HepG2 (cell line): ENCODE measurements at places on chromosomes 5 and 9. TPM values are rescaled to one million over a fixed set of nuclear protein-coding genes. Genes with fewer than 3 reads are reported as not detected.

Gene FAM221B
- not detected in 2 replicates for total RNA-seq

Gene ISOC1
- 51.3 and 65.0 TPM in 2 replicates for total RNA-seq

Gene CCDC192
- total RNA-seq, result not detected in 2 replicates

Gene ARL10
- total RNA-seq, result 0.01 and 0.18 TPM in 2 replicates

Gene SLC34A1
- 0.20 TPM in 1 of 2 replicates, not detected in the other for total RNA-seq

Gene SPINK5
- not detected in 2 replicates for total RNA-seq

Gene INSYN2B
- not detected in 2 replicates for total RNA-seq

Gene IL5
- not detected in 2 replicates for total RNA-seq

GRCh38 chr9:129102791-129103594, 7.6 kb downstream of the CRAT start:
- peak; percentile 61 for DNase-seq

GRCh38 chr5:61732369-61732768, 400.3 kb downstream of the ZSWIM6 start:
- DNase-seq, result no peak

DNA sequence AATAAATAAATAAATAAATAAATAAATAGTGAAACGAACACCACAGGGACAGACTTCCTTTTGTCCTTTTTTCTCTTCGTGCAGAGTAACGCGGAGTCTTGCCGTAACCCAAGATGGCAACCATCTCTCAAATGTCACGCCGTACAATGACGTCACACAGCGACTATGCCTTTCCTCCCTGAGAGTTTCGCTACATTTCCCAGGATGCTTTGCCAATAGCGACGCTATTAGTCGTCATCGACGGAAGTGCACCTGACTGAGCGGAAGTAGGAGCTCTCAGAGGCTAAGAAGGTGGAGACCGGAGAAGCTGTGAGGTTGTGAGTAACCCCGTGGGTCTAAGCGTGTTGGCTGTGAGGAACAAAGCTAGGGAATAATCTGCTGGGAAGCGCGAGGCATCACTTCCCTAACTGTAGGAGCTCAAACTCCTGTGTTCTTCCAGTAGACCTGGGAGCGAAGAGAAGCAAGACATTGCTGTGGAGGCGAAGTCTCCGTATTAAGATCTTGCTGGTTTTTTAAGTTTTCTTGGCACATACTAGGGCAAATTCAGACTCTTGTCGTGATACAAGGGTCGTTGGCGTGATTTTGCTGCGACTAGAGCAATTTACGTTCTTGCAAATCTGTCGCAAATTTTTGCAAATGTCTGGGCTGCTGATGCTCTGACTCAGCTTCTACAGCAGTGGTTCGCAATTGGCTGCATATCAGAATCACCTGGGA, at the start of gene TTC1:
Gene TTC1, plus strand, starts transcription at position 263 of the 714 bp plus-strand sequence. CDS start 1,390 bp downstream, outside the sequence.
- peak; percentile 98 for DNase-seq

GRCh38 chr9:120899490-120900068, 22.6 kb upstream of the PHF19 start:
- DNase-seq, result no peak

- DNase-seq, result no peak
These were observed 142.2 kb downstream of the SLIT3 start for GRCh38 chr5:169158764-169159163.

DNA sequence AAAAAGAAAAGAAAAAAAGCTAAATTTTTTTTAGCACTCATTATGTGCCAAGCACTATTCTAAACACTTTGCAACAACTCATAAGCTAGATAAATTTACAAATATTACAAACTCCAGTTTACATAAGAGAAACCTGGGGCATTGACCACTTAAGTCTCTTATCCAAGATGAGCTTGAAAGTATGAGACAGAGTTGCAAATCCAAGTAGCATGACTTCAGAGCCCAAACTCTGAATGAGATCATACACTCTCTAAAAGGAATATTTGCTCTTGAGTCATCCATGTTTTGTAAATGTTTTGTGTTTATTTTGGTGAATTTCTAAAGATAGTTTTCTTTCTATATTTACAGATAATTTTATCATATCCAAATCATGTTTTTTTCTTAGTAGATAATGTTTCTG, 4.0 kb upstream of the SHOC1 start:
- no peak for DNase-seq

DNA sequence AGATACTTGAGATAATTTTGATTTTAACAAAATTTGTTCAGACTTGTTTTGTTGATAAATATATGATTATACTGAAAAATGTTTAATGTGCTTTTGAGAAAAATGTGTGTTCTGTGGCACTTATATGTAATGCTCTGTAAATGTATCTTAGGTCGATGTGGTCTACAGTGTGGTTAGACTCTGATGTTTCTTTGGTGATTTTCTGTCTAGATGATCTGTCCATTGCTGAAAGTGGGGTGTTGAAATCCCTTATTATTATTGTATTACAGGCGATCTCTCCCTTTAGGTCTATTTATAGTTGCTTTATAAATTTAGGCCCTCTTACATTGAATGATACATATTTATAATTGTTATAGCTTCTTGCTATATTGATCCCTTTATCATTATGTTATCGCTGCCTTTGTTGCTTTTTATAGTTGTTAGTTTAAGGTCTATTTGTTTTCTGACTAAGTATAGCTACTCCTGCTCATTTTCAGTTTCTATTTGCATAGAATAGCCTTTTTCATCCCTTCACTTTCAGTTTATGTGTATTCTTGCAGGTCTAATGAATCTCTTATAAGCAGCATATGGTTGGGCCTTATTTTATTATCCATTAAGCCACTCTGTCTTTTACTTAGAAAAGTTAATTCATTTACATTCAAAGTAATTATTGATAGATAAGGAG, 124.3 kb downstream of the MRPS30 start:
- no peak for DNase-seq

- DNase-seq, result no peak
These were observed 55.8 kb downstream of the ANXA2R start for GRCh38 chr5:42984307-42984706.

- peak; percentile 43 for DNase-seq
These were observed 2.4 kb upstream of the PHYKPL start for GRCh38 chr5:178234750-178235587.

GRCh38 chr5:41503310-41503709, 7.1 kb downstream of the PLCXD3 start:
- DNase-seq, result no peak

- peak; percentile 53 for DNase-seq
These were observed 32.1 kb downstream of the PTPA start for GRCh38 chr9:129143031-129143927.

DNA sequence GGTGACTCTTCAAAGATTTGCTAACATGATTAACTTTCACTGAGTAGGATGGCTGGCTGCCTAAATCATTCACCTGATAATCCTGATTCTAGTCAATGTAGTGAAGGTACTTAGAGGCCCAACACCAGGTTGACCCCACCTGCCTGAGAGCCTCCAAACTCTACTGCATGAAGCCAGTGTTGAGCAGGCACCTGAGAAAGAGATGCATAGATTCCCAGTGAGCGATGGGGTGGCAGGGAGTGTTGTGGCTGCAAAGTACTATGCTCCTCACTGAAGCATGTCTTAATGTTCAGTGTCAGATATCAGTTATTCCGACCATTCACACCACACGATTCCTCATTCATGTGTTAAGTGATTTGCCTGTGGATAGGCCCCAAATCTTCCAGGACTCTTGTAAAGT, 804.4 kb downstream of the TLE4 start:
- DNase-seq, result no peak

DNA sequence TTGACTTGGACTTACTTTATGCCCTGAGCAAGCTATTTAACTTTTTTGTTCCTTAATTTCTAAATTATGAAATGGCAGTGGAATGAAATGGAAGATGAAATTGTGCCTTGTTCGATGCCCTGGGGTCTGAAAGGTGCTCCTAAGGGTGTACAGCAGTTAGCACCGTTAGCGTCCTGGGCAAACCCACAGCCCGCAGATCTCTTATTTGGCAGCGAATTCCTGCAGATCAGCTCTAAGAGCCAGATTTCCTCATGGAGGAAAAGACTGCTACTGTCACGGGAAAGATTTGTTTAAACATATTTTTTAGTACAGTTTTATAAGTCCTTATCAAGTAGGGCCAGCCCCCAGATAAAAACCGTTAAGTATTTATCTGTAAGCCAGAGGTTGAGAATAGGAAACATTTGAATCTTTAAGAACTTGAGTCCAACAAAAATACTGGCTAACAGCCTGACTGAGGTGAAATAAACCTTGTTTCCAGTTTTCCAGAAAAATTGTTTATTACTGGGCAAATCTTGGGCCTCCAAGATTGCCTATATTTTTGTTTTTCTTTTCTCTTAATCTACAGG, 216.5 kb upstream of the DMRT1 start:
- DNase-seq, result no peak

DNA sequence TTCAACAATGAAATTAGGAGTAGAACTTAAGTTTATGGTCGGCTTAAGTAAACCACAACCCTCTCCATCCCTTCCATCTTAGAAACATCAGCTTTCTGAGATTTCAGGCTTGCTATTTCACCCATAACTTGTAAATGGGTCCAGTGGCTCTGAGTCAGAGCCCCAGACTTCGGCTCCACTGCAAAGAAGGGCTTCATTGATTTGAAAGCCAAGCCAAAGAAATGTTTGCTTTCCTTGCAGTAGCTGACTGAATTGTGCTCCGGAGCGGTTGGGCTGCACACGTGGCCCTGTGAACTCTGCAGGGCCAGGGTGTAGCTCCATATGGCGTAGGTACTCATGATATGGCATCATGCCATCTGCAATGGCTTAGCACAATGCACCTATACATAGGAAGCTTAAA, 57.0 kb downstream of the NREP start:
- peak; percentile 39 for DNase-seq

- DNase-seq, result no peak
These were observed 343.7 kb upstream of the KLF4 start for GRCh38 chr9:107833295-107833694.

- no peak for DNase-seq
These were observed 27.5 kb downstream of the ADRB2 start for GRCh38 chr5:148853868-148854267.

DNA sequence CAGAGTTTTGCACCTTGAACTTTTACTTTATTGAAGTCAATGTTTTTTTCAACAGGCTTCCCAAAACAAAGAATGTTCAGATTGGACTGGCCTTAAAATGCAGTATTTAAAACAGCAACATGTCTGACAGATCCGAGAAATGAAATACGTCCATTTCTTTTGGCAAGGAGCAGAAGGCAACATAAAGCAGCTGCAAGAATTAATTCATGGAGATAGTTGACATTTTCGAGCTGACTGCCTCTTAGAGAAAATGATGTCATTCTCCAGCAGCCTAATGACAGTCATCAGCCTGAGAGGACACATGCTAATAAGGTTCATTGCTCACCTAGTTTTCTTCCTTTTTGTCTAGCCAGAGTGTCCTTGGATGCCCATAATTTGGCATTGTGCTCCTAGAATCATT, 232.2 kb upstream of the SEMA6A start:
- DNase-seq, result no peak

DNA sequence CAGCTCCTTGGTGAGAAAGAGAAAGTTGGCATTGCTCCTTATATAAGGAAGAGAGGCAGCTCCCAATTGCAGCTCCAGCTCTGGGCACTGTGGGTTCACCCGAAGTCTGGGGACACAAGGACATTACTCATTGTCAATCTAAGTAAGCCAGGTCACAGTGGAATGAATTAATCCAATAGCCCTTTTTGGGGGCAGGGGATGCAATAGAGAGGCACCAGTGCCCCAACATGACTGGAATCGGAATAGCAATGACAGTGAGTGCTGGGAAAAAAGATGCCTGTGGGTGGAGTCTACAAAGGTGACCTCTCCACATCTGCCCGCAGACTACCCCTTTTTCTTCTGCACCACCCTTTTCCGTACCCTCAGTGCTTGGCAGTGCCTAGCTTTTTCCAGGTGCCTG, 11.1 kb upstream of the NEUROG1 start:
- no peak for DNase-seq

DNA sequence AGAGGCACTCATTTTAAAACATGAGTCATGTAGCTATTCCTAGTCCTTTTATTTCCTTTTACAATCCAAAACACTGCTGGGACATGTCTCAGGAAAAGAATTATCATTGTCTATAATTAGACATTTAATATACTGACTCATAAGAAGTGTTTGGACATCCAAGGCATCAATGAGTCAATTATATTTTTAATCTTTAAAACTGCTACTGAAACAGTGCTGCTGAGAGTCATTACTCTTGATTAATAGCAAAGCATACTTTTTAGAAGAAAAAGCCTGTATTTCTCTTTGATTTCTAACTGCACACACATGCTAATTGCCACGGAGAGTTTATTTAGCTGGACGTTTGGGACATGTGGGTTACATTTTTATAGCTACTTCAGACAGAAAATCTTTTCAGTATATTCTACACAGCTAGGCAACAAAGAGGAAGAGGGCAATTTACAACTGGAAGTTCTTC, 1249.0 kb upstream of the CDH18 start:
- no peak for DNase-seq

GRCh38 chr9:121727295-121728020, 76.0 kb downstream of the DAB2IP start:
- no peak for DNase-seq

DNA sequence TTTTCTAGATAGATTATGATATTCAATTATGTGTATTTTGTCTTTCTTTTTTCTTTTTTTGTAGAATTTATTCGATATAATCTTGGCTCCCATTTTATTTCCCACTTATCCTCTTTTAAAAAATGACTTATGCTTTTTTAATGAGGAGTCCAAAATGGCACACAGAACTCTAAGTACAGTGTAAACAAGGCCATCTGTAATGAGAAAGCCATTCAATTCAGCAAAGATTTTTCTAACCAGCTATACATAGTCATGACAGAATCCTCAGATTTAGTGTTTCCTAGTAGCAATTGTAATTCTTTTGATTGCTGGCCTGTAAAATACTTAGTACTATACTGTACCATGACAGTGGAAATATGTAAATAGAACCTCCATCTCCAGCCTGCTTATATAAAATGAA, 651.4 kb downstream of the RAB3C start:
- DNase-seq, result no peak

- DNase-seq, result no peak
These were observed 60.9 kb downstream of the YTHDC2 start for GRCh38 chr5:113574417-113574816.

DNA sequence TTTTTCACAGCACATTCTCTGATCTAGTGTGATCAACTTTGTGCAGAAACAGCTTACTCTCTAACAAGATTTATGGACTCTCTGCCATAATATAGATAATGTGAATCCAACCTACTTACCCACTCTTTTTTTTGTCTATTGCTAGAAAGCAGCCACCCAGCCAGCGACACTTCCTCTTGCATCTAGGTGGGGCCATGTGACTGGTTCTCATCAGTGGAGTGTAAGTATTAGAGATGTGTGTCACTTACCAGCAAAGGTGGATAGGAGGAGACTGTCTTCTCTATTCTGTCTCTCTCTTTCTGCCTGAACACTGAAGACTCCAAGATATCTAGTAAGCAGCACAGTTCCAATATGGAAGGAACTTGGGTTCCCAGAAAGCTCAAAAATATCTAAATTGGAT, 174.8 kb downstream of the MCTP1 start:
- no peak for DNase-seq

DNA sequence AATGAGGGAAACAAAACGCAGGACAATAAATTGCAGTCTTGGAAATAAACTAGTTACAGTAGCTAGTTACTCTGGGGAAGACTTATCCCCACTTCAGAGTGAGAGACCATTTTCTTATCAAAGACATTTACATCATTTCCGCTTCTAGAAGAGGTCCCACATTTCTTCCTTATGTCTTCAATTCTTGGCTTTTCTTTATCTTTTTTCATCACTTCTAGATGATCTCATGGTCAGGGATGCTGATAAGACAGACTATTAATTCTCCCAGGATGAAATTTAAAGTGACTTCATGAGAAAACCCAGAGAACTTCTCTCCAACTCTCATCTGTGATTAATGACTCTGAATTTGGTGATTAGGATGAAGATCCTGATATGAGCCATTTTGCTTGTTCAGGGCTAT, 229.1 kb downstream of the MTRR start:
- no peak for DNase-seq
